Adrenal gland (tissue), 19 donors: ENCODE measurements at places on chromosomes 2 and 18. TPM values are rescaled to one million over a fixed set of nuclear protein-coding genes. Genes with fewer than 3 reads are reported as not detected.
A peak's percentile ranks its signal among the peaks of the same experiment; 100 is the strongest.

The SLC38A11 gene
- 3.2 TPM for polyA plus RNA-seq

- no peak for DNase-seq
Measured at GRCh38 chr2:230267556-230267955, 42.0 kb downstream of the SP140 start.

GRCh38 chr2:31000970-31001369 lies 137.3 kb downstream of the GALNT14 start:
- no peak for DNase-seq

- DNase-seq: no peak
Measured at GRCh38 chr2:41706286-41706685, 341.5 kb upstream of the PKDCC start.

DNA sequence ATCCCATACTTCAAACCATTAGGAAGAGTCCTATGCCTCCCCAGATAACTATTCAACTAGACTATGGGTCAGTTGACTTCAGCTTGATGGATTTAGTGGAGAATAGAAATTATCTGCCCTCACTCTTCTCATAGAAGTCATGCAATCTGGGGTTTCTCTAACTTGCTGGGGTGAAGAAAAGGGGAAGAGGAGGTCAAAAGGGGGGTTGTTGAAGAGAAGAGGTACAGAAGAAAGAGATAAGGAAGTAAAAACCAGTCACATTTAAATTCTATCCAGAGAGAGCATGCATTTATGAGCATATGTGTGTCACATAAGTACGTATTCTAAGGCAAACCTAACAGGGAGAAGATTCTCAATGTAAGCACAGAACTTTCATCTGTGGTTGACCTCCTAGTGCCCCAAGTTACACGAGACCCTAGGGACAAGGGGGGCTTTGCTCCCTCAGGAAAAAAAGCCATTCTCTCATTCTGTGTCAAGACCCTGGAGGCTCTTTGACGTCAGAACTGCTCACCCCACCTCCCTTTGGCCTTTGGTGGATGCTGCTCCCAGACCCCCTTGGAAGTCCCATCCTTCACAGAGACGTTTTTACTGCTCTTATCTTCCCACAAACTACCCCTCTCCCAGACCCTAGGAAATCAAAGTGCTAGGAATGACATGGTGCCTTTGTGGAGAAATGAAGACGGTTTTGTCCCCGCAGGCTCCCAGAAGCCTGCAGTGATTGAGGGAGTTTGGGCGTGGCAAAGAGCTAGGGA lies 236.8 kb upstream of the TNP1 start:
- no peak for DNase-seq

DNA sequence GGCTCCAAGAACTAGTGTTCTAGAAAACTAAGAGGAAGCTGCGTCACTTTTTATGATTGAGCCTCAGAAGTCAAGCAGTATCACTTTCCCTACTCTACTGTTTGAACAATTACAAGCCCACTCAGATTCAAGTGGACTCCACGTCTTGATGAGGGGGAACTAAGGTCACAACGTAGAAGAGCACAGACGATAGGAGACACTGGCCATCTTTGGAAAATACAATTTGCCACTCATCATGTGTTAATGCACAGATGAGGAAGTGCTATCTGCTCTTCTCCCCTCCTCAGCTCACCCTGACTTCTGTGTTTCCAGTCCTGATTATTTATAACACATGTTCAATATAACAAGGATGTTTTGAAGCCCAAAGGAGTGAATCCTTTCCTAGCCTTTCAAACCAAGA lies 76.1 kb upstream of the CYP1B1 start:
- DNase-seq: no peak

The RBBP8 gene
- 11.6 TPM for polyA plus RNA-seq

GRCh38 chr2:10183146-10183675 lies 60.7 kb downstream of the RRM2 start:
- peak; percentile 32 for DNase-seq

The ADRA2B gene
- polyA plus RNA-seq: 1.2 TPM

DNA sequence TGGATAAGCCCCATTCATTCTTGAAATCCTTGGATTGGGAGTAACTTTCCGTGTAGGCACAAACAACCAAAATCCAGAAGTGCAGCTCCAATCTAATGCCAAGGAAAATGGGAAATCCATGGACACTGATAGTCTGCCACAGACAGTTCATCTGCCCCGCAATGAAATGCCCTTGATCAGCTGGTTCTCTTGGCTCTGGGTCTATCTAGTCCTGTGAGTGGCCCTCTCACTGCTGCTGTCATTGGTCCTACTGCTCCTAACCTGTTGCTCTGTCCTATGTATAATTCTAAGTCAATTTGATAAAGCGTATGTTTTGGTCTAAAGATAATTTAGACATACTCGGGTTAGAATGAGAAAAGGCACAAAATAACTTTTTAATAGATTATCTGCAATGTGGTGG lies 13.7 kb upstream of the TMEM182 start:
- no peak for DNase-seq

DNA sequence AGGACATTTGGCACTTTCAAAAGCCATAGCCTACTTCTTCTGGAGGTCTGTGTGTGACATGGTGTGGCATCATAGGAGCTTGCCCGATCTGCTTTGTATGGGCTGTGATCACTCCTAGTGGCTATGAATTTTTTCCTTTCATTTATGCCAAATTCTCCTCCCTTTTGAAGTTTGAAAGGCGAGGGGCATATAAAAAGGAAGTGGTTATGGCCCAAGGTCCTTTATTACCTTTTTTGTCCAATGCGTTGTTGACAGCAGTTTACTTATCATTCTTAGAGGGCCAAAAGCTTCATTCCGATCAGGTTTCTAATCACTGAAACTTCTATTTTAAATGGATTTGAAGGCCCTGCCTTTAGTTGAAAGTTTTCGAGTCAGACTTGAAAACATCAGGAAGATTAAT lies 224.3 kb upstream of the FOSL2 start:
- DNase-seq: no peak

The MAP4K3 gene
- polyA plus RNA-seq: 16.7 TPM
